Substantia nigra (tissue), 51 donors: ENCODE measurements at places on chromosomes 13 and 19.

DNA sequence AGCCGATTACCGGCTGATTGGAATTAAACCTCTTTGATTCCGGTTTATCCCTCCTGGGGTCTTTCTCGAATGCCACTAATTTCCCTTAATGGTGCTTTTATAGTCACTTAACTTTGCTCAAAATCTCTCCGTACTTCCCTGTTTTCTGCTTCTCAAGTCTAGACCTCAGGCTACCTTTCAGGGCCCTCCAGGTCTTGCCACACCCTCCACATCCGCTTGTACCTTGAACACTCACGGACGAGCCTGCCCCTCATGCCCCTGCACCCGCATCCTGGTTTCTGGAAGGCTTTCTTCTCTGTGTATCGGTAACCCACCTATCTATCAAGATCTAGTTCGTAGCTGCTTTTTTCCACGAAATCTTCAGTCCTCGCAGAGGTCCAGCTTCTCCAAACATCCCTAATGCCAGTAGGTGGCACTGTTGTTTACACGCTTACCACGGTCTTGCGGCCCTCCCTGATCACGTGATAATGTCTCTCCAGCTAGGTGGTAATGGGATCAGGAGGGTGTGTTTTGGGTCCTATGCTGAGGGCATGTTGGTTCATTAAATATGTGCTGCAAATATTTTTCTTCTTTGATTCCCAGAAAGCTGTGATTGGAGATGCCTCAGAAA, 13.8 kb downstream of the ATP12A start:
- DNase-seq: no peak

DNA sequence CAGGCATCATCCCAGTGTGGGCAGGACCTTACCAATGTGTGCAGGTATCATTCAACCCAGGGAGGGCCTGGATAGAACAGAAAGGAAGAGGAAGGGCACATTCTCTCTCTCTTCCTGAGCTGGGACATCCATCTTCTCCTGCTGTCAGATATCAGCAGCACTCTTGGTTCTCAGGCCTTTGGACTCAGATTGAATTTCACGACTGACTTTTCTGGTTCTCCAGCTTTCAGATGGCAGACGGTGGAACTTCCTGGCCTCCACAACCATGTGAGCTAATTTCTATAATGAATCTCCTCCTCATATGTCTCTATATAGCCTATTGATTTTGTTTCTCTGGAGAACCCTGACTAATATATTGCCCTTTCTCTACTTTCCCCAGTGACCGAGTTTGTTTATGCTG, 77.3 kb downstream of the OLFM4 start:
- no peak for DNase-seq

- no peak for DNase-seq
These were observed 136.2 kb upstream of the TSHZ3 start for GRCh38 chr19:31485472-31485871.

GRCh38 chr13:25701304-25701703, 329.5 kb downstream of the ATP8A2 start:
- DNase-seq: no peak

DNA sequence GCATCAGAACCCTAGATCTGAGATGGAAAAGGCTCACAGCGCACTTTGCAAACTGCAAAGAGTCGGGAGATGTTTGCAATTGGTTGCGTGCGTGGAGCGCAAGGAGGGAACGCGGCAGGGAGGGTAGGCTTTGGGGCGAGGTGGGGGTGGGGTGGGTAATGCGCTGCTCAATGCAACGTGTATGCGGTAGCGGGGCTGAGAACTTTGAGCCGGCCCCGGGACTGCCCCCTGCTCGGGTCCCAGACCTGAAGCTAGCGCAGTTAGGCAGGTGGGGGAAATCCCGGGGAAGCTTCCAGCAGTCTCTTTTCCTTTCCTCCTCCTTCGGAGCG, 971 bp downstream of the FOSB start:
- DNase-seq: no peak

DNA sequence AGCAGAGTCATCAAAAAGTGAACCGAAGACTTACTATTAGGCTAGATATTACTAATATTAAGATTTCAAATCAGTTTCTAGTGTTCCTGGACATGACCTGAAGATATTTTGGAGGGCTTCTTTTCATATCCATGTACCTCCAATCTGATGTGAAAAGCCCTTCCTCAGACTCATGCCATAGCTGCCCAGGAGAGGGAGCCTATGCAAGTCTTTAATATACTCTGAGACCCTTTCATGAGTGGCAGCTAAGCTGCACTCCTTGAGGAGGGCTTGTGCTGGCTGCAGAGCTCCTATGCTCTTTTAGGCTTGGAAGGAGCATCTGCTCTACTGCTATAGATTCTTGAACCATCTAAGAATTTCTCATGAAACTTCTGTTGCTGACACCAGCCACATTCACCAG, 715.3 kb downstream of the OLFM4 start:
- no peak for DNase-seq

- DNase-seq: no peak
These were observed 151.5 kb downstream of the KLF5 start for GRCh38 chr13:73210218-73210883.

GRCh38 chr13:73820688-73821087, 313.5 kb downstream of the KLF12 start:
- no peak for DNase-seq

- DNase-seq: no peak
These were observed 373 bp downstream of the TNFAIP8L1 start for GRCh38 chr19:4639531-4640246.

DNA sequence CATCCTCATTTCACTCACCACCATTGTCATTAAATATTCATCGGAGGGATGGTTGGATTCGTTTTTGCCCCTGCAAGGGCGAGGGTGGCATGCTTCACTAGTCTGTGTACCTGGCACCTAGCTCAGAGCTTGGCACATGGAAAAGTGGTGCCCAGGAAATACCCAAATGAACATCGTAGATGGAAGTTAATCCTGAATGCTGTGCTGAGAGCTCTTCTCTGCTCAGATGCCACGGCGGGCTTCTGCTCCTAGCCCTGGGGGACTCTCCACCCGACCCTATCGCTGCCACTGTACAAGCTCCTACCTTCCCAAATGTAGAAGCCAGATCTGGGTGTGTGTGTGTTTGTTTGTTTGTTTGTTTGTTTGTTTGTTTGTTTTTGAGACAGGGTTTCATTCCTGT, 113.0 kb upstream of the ZNF507 start:
- DNase-seq: no peak

DNA sequence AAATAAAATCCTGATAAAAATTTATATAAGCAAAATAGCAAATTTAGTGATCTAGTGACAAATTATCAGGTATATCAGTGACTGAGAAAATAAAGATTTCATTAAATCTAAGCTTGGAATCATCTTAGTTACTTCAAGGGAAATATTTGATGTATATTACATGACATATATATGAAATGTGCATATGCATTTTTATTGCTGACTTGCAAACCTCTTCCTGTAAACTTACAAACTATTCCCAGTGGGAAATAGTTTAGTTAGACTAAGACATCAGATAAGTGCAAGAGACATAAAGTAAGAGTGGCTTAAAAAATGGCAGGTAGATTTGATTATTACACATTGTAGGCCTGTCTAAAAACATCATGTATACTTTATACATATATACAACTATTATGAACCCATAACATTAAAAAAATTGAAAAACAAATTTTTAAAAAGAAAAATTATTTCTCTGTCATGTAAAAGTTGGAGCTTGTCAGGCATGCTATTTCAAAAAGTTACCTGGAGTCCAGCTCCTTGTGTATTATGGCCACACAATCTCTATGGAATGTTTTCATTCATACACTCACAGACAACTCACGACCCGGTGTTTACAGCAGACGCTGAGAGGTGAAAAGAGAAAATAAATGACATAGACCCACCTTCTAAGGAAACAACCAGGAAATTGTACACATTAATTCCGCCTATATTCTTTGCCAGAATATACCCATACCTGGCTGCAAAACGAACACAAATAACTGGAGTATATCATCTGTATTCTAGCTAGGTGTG, 724.5 kb downstream of the SLITRK6 start:
- no peak for DNase-seq

GRCh38 chr13:100880166-100880565, 205.6 kb upstream of the TMTC4 start:
- no peak for DNase-seq

DNA sequence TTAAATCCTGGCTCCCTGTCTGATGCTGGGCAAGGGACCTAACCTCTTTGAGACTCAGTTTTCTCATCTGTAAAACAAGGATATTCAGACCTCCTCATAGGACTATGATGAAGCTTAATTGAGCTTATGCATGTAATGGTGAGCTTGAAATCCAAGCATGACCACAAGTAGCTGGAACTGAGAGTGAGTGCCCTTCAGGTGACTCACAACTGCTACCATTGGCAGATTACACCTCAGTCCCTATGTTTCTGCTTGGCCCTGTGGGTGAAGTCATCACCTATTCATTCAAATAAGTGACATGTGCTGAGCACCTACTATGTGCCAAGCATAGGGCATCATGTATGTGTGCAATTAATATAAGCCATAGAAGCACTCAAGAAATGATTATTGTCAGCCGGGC, 25.7 kb downstream of the NOVA2 start:
- no peak for DNase-seq

DNA sequence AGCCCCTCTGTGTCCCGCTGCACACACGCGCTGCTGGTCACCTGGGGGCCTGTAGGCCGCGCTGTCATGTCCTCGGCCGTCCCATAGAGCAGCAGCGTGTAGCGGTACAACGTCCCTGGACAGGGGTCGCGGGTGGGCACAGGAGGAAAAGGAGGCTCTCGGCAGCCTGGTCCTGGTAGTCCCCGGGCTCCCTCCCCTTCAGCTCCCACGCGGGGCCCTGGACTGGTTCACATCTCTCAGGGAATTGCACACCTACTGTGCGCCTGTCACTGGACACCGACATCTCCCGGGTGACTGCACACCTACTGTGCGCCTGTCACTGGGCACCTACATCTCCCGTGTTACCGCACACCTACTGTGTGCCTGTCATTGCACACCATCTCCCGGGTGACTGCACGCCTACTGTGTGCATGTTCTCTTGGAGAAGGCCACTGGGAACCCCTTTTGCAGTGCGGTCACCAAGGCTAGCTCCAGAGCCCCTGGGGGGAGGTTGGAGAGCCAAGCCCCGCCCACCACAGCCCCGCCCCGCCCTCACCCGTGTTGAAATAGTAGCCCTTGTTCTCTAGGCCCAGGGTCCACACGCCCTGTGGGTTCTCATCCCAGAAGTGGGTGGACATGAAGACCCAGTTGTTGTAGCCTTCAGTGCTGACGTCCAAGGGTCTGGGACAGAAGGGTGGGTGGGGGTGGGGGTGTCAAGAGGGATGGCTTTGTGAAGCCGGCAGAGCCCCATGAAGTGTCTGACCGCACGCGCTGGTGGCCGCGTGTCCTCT, 3.5 kb upstream of the C19orf25 start:
- DNase-seq: no peak

- no peak for DNase-seq
These were observed 53.0 kb upstream of the GPC6 start for GRCh38 chr13:93173654-93174053.

DNA sequence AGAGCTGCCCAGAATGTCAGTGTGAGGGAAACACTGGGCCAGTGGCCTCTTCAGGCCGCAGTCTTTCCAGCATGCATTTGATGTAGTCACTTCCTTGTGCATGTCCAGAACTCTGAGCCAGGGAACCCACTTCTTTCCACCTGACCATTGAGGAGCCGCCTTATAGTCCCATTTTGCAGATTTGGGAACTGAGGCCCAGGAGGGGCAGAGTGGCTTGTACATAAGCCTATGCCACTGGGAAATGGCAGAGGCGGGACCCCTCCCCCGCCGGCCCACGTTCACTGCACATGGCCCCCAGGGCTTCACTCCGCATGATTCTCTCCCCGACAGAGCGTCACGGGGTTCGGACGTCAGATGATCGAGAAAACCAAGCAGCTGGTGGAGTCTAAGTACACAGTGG, 5.6 kb upstream of the SPIB start:
- no peak for DNase-seq

DNA sequence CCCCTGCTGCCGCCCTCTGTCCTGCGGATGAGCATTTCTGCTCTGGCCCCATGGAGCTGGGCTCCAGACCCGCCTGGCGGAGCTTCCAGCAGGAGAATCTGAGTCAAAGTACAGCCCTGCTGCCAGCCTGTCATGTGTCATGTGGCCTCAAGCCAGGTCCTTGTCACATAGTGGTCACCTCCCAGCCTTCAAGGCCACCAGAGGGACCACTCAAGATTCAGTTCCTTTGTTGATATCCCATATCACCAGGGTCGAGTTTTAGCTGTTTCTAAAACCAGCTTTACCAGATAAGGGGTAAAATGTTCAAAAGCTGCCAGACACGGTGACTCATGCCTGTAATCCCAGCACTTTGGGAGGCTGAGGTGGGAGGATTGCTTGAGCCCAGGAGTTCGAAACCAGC, 13.4 kb downstream of the THOP1 start:
- no peak for DNase-seq

- DNase-seq: no peak
These were observed 8.2 kb upstream of the DHDH start for GRCh38 chr19:48925240-48925843.

- peak; percentile 17 for DNase-seq
These were observed 88.0 kb downstream of the ENOX1 start for GRCh38 chr13:43698758-43699157.

DNA sequence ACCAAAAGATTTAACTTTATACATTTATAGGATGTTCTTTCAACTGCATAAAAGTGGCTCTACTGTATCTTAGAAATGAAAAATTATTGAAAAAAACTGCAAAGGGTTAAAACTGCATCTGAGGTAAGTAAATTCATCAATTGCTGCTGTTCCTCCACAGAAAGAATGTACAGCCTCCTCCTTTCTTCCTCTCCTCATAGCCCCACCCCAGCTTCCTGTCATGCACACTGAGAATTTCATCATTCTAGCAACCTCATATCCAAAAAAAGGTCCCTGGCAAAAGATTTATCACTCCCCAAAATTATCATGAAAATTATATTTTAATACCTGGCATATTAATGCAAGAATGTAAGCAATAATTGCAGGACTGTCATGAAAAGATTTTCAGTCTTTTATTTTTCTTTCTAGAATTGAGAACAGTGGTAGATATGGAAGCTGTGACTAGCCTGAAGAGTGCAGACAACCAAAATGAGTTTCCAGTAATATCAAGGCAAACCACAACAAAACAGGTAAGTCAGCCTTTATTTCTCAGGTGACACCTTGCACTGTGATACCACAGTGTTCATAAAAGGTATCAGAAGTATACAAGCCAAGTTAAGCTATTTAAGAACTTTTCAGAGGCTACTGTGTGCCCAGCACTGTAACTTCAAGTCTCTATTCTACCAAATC, 110.8 kb downstream of the SUCLA2 start:
- DNase-seq: no peak

DNA sequence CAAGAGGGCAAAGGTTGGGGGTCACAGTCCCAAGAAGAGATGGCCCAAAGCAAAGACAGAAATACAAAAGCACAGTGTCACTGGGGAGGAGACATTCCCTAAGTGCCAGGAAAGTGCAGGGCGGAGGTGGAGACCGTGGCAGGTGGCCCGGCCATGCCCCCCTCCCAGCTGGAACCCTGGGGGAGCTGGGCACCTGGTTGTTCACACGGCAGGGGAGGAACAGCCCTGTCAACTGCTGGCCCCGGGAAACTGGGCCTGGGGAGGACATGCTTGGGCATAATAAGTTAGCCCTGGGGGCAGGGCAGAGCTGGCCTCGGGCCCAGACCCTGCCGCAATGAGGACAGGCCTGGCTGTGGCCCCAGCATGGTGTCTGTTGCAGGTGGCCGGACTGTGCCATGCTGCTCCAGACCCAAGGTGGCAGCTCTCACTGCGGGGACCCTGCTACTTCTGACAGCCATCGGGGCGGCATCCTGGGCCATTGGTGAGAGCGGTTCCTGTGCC, 7.4 kb downstream of the HPN start:
- DNase-seq: peak; percentile 81

- no peak for DNase-seq
These were observed 91.3 kb downstream of the KCNRG start for GRCh38 chr13:50106559-50106958.

GRCh38 chr19:11814700-11815035, 595 bp downstream of the ZNF440 start:
- no peak for DNase-seq
